ENCODE measurements at places on chromosomes 4 and X.

GRCh38 chr4:151824656-151825055 lies 63.8 kb upstream of the GATB start:
- no peak for DNase-seq

GRCh38 chr4:125620066-125620860 lies 305.5 kb downstream of the FAT4 start:
- no peak for DNase-seq

DNA sequence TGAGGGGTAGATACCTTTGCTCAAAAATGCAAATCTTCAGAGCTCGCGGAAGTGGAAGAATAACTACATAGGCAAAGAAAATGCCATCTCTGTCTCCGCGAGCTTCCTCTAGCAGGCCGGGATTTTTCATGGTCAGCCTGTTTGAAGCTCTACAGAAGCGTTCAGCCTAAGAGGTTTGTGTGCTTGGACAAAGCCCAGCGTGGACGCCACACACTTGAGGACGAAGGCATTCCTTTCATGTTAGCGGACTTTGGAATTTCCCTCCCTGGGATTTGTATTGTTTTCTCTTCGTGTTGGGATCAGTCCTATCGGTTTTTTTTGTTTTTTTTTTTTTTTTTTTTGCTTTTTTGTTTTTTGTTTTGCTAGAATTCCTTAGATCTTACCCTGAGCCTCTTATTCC lies 53.7 kb downstream of the SMIM31 start:
- peak; percentile 18 for DNase-seq

DNA sequence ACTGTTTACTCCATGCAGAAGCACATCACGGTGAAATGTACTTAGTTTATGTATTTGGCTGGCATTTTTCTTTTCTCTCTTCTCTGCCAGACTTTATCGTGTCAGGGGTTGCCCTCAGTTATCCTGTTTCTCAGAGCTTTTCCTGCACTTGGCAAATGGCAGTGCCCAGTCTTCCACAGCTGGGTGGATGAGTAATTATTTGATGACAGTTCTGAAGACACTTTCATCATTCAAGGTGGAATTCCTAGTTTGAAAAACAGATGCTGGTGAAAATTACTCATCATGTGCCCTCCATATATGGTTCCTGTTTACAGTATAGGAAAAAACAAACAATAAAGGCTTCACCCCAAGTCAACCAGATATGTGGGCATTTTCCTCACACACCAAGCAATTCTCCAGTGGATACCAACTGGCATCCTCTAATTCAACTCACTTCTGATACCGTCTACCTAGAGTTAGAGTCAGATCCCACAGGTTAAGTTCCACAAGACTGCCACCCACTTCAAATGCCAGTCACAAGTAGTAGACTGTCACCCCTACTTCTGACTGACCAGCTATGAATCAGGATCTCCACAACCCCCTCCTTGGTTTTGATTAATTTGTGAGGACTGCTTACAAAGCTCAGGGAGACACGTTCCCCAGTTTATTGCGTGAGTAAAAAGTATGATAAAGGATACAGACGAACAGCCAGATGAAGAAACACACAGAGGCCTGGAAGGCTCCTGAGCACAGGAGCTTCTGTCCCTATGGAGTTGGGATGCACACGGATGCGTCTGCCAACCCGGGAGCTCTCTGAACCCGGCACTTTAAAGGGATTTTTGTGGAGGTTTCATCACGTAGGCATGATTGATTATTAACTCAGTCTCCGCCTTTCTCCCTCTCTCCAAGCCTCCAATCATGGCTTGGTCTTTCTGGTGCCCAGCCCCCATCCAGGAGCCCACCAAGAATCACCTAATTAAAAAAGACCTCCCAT lies 72.9 kb downstream of the CLDN34 start:
- DNase-seq: no peak

GRCh38 chrX:29858714-29859113 lies 356.6 kb upstream of the MAGEB2 start:
- no peak for DNase-seq

- no peak for DNase-seq
These were observed 81.2 kb downstream of the LIMCH1 start for GRCh38 chr4:41619161-41619560.

DNA sequence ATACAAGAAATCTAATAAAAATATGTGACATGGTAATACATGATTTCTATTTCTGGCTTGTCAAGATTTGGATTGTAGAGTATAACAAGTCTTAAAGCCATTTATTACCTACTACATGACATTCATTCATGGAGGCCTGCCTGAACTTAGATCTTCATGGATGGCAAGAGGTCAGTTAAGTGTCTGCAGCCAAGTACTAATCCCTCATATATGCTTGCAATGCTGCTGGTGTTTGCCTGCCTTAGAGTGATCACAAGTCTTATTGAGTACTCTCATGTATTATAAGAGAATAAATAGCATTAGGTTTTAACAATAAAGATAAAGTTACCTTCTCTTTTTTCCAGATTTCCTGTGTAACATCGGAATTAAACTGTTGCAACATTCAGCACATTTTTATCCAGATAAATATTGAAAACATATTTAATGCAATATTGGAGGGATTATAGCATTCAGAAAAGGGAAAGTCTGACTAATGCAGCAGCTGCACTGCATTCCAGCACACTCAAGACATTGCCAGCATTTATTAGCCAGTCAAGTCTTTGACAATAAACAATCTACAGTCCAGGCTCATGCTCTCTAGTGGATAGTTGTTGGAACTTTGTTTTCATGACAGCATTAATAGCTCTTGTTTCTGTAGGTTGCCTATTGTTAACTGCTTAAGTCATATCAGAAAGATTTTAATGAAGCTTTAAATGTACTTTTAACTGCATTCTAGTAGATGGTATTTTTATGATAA lies 737.1 kb downstream of the FAT4 start:
- peak; percentile 76 for DNase-seq

DNA sequence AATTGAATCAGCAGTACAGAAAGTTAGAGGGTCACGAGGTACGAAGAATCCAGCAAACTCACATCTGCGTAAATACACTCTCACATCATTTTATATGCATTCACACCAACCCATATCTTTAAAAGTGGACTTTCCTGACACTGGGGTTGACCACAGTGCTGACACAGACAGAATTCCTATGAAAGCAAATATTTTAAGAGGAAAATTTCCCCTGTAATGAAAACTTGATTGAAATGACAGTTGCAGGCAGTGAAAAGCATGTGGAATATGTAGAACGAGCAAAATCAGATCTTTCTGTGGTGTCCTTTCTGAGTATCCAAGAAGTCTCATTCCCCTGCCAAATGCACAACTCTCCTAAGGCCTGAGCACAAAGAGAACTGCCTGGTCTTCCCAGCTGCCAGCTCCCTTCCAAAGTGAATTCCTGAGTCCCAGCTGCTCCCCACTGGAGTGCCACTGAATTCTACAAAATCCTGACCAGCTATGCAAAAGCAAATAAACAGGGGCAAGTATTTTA lies 50.5 kb upstream of the FAM9C start:
- DNase-seq: no peak

- peak; percentile 81 for DNase-seq
These were observed 555.6 kb downstream of the PPARGC1A start for GRCh38 chr4:23333946-23334878.

DNA sequence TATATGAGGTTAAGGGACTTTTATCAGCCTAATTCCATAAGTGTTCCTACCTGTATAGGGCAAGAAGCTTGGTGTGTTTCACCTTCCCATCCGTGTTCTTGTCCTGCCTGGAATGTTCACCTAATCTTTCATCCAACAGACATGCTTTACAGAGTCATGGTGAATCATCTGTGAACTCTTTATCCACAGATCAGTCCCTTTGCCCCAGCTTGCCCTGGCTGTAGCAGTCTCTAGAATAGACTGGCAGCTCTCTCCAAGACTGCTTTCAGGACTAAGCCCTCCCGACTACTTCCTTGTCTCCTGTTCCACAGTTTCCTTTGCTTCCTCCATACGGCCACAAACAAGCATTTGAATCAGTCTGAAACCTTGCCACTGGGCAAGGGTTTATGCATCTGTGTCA lies 177.9 kb upstream of the IL15 start:
- no peak for DNase-seq

GRCh38 chrX:47664737-47665136 lies 5.8 kb upstream of the UXT start:
- peak; percentile 27 for DNase-seq

- DNase-seq: no peak
These were observed 26.0 kb downstream of the MANBA start for GRCh38 chr4:102734591-102735385.

DNA sequence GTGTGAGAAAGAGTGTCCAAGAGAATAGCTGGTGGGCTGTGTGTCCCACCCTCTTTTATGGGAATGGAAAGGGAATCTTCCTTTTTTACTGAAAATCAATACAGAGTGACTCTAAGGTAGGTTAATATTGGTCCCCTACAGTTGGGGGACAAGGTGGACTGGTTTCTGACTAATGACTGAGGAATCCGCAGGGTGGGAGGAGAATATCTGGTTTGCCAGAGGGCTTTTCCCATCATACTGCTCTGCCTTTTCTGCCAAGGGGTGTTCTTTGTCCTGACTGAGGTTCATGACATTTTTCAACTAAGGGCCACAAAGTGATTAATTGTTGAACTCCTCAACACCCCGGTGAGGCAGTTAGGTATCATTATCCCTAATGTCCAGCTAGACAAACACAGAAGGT lies 261.6 kb downstream of the SPATA18 start:
- no peak for DNase-seq

GRCh38 chr4:31338000-31338399 lies 617.8 kb downstream of the PCDH7 start:
- no peak for DNase-seq

GRCh38 chr4:95264843-95265242 lies 283.9 kb downstream of the UNC5C start:
- no peak for DNase-seq

- no peak for DNase-seq
These were observed 17.5 kb upstream of the NEIL3 start for GRCh38 chr4:177292171-177292570.

DNA sequence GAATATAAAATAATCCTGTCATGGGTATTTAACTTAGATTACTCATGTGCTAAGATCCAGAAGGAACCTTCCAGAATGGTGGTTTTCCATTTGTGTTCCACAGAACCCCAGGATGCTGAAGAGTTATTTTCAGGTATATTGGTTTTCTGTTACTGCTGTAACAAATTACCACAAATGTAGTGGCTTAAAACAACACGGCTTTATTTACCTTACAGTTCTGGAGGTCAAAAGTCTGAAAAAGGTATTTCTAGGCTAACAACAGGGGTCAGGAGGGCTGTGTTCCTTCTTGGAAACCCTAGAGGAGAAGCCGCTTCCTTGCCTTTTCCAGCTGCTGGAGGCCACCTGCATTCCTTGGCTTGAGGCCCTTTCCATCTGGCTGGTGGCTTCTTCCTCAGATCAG lies 57.9 kb upstream of the HPSE start:
- no peak for DNase-seq

DNA sequence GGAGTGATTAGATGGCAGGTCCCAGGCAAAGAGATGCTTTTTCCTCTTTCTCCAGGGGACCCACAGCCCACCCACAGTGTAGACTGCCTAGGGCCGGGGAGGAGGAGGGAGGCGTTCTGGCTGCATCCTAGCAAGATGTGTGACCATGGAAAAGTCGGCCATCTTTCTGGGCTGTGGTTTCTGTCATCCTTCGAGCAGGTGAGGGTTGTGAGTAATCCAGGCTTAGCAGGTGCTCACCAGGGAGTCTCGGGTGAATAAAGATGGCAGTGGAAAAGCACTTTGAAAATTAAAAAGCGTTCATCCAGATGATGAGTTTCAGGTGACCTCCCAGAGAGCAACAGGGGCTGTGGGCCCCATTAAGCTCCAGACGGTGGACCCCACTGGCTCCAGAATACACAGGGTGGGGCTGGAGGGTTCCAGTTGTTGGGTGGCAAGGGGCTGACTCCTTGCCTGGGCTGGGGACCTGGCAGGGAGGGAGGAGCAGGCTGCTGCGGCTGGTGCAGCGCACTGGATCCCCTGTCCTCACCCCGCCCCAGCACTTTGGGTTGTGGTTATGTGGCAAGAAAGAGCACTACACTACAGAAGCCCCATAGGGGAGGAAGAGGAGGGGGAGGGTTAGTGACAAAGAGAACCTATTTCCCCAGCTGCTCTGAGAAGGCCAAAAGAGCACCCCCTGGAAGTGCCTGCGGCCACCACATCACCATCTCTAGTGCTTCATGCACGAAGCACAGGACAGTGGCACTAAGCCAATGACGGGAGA lies 23.7 kb downstream of the ELF4 start:
- DNase-seq: no peak

GRCh38 chrX:154436374-154436982 lies 476 bp upstream of the GDI1 start:
- DNase-seq: no peak

GRCh38 chr4:56768763-56769162 lies 52.7 kb downstream of the SPINK2 start:
- DNase-seq: no peak

DNA sequence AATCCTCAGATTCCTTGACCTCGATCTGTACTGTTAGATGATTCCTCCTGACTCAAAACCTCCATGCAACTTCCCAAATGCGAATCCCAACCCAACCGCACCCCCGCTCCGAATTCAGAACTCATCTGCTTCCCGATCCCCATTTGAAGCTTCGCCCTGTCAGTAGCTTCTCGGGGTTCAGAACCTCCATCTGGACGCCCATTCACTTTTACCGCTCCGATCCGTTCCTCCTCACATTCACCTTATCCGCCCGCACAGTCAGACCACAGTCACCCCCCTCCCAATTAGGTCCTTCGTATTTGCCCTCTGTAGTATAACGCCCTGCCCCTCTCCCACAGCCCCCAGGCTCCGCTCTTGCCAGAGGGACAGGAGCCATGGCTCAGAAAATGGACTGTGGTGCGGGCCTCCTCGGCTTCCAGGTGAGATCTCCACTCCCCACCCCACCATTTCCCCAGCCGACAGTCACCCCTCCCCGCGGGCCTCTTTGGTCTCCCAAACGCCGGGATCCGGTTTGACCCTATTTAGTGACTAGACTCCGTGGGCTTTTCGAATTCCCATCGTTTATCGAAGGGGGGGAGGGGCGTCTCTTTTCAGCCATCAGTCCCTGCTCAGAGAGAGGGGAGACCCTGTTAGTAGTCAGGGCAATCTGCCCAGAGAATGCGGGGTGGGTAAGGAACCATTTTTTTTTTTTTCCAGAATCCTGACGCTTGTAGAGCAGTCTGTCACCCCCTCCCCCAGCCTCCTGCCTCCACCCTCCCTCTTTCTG lies 691 bp downstream of the MAGED1 start:
- DNase-seq: no peak

- peak; percentile 50 for DNase-seq
These were observed 39.8 kb downstream of the SNCA start for GRCh38 chr4:89797117-89797516.

DNA sequence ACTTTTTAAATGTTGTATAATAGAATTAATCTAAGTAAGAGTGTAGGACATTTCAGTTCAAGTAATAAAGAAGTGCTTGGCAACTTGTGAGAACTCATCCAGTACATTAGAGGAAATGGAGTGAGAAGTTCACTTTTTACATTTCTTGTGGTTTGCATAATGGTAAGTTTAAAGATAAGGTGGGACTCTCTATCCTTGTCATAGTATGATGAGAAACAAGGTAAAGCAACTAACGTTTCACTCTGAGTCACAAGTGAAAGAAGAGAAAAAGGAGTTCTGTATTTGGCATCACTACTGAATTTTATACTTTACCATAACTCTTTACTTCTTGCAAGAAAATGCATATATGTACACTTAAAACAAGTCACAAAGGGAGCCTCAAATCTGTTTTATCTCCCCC lies 219.4 kb downstream of the SLC4A4 start:
- DNase-seq: no peak

Measured in non-pigmented ciliary epithelial cell (primary cell).